Ureter (tissue), 1 donor: ENCODE measurements at places on chromosomes 5 and 9. TPM values are rescaled to one million over a fixed set of nuclear protein-coding genes. Genes with fewer than 3 reads are reported as not detected.

- DNase-seq = no peak
Measured at GRCh38 chr9:26768145-26768544, 124.5 kb downstream of the CAAP1 start.

C9orf153 gene
- 0.36 TPM for total RNA-seq

DNA sequence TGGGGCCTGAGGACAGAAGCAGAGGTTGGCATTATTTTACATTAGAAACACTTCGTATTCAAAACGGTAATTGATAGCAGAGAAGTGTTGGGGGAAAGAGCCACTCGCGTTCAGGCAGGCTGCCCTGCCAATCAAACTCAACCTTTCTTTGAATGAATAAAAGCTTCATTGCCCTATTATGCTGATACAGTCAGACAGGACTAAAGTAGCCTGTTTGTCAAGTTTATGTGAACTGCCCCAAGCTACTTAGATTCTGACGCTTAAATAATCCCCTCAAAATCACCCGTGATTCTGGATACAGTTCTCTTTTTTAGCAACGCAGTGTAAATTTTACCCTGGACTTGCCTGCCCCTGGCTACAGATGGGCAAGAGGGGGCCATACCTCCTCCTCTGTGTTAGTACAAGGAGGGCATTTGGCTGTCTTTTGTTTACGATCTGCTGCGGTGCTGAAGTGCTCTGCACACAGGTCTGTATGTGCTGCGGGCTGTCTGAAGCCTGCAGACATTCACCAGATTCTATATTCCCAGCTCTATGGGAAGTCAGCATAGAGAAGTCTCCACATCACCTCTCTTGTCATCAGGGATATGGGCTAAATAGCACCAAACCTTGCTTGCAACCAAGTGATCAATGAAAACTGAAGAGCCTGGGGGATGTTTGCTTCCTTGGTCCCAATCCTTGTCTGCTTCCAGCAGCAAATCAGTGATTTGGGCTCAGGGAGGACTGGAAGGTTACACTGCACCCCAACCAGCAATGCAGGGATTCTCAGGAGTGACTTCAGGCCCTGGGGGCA is 218.4 kb downstream of the EBF1 start:
- DNase-seq = no peak

- no peak for DNase-seq
Measured at GRCh38 chr9:120612218-120612617, 32.3 kb upstream of the CDK5RAP2 start.

DNA sequence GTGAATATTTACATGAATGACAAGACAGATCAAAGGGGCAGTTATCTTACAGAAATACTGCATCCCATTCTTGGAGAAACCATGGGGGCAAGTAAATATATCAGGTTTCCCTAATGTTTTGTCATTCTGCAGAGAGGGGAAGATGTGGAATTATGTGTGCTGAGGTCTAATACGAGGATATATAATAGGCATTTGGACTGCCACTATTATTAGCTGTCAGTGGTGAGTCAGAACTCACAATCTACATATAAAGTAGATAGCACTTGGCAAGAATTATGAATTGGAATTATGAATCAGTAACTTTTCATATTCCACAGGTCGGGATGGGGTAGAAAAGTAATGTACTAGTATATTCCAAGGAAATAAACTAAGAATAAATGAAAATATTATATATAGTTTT is 121.7 kb downstream of the GIN1 start:
- no peak for DNase-seq

DNA sequence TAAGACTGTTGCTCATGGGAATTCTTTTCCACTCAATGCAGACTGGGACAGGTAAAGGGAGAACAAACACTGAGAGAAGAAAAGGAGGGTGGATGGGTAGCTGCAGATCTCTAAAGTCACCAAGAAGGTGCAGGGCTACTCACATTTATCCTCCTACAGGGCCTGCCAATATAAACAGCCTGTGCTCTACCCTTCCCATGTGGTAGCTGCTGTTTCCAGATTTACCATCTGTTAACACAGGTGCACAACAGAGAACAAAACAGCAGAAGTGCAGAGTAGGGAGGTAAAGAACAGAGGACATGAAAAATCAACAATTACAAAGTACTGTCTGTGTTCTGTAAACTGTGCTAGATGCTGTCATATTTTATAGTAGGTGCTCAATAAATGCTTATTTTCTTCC is 26.0 kb downstream of the JAKMIP2 start:
- DNase-seq = no peak

GRCh38 chr5:59234236-59234635 is 651.4 kb downstream of the RAB3C start:
- no peak for DNase-seq

CFAP90 gene
- 1.1 TPM for total RNA-seq

DNA sequence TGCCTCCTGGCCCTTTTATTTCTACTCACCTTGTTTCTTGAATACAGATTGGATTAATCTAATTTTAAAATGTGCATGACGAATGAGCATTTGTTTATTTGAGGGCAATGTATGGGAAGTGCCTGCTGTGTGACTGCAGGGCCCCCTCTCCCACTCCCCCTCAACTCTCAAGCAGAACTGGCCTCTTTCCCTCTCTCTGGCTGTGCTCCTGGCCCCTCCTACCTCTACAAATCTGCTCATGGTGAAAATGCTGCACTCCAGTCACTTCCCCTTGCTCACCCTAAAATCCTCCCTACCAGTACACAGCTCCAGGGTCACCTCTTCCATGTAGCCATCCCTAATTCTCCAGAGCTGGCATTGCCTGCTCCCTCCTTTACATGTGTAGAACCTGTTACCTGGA is 17.2 kb upstream of the NDST1 start:
- DNase-seq = no peak

- no peak for DNase-seq
Measured at GRCh38 chr9:117787746-117788145, 83.5 kb downstream of the TLR4 start.

GRCh38 chr9:92538541-92538940 is 2.8 kb upstream of the ECM2 start:
- DNase-seq = no peak

DNA sequence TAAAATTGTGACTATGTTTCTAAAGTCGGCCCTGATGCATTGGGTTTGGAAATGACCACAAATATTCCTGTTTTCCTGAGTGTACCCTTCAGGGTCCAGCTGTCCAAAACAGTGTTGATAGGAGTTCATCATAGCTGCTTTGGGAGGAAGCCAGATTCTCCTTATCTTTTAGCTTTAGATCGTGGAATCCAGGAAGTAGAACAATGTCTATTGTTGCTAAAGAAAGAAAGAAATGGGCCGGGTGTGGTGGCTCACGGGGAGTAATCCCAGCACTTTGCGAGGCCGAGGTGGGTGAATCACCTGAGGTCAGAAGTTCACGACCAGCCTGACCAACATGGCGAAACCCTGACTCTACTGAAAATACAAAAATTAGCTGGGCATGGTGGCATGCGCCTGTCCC is 9.5 kb downstream of the CAVIN4 start:
- no peak for DNase-seq

GRCh38 chr9:8822667-8823025 is 1023.1 kb upstream of the DMAC1 start:
- no peak for DNase-seq

- no peak for DNase-seq
Measured at GRCh38 chr9:77463151-77463550, 185.0 kb downstream of the GNA14 start.

- peak; percentile 94 for DNase-seq
Measured at GRCh38 chr9:63816751-63817621, 1468.0 kb downstream of the FOXD4L5 start.

DNA sequence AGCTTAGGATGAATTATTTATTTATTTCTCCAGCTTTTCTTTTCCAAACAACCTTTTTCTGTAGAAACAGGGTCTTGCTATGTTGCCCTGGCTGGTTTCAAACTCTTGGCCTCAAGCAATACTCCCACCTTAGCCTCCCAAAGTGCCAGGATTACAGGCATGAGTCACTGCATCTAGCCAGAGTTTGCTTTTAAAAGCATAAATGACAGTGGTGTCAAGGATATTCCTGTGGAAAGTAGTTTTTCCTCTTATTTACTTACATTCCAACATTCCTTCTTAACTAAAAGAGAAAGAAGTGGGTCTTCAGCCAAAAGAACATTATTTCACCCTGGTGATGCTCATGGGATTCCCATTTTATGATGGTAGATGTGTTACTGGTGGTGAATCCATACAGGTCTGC is 62.4 kb downstream of the GRIA1 start:
- no peak for DNase-seq

DNA sequence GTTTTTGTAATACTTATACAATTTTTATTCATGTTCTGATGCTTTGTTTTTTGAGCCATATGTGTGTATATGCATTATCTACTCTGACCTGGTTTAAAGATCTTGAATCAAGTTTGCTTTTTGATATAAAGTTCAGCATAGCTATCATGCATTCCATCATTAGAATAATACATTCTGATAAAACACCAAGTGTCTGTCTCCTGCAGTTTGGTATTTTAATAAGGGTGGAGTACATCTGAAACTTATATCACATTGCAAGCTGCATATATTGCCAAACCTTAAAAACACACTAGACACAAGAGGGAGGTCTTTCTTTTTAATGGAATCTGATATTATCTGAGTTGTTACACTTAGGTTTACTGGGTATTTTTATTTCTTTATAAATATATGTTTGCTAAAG is 102.8 kb upstream of the ADAMTSL1 start:
- no peak for DNase-seq

PCDHGB5 gene
- 12.1 TPM for total RNA-seq

CARTPT gene
- not detected for total RNA-seq

DNA sequence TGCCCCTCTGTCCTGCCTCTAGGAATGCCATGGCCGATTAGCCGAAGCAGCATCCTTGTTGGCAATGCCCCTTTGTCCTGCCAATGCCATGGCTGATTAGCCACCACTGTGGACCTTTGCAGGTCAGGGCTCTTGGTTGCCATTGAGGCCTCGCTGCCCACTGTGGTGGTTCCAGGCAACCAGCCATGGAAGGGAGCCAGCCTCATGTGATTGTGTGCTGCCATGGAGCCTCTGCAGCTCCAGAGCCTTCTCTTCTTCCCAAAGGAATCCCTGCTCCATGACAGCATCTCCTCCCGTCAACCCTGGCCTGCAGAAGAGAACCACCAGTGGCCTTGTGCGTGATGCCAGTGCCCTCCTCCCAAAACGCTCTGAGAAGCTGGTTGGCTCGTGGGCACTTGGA is 187.0 kb downstream of the CACNA1B start:
- DNase-seq = no peak

DNA sequence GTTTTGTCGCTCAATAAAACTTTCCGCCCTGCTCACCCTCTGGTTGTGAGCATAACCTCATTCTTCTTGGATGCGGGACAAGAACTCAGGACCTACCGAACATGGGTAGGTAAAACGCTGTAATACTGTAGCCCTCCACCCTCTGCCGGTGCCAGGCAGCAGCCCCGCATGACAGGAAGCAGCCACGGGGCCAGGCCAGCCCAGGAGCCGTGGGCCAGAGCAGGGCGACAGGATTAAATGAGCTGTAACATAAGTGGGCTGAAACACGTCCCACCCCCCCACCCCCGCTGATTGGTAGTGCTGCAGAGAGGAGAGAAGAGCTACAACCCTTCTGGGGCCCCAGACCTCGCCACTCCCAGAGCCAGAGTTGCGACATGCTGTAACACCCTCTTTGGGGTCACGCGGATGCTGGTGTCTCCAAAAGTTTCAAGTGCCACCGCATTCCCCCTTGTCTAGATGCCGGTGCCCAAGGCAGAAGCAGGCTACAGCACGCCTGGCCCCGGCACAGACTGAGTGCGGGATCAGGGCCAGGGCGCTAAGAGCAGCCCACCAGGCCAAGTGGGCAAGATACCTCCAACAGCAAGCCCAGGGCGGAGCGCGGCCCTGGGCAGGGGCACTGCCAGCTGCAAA is 81.8 kb downstream of the FBXW11 start:
- no peak for DNase-seq

- DNase-seq = no peak
Measured at GRCh38 chr5:16809395-16810207, 126.5 kb downstream of the MYO10 start.

DNA sequence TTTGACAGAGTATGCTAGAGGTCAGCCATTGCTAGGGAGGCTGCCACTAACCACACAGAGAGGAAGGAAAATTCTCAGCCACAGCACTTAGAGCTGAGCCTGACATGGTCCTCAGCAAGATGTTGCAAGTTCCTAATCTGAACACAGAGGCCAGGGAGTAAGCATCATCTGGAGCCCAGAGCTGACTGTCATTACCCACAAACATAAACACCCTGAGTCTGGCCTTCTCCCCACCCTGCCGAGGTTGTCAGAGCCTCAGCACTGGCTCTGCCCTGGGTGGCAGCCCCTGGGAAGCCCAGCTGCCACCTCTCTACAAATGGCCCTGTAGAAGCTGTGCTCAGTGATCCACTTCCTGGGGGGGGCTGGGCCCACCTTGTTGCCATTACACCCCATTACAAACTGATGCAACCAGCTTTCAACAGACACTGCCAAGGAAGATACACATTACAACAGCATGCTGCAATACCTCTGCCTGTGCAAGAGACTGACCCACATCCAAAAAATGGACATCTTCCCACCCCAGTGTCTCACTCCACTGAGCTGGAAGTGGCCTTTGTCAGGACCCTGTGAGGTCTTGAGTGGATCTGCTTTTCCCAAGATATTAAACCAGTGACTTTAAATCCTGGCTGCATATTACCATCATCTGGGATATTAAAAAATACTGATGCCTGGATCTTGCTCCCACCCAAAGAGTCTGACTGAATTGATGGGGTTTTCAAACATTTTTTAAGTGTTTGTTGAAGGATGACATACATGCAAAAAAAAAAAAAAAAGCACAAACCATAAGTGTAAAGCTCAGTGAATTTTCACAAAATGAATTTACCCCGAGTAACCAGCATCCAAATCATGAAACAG is 33.0 kb downstream of the IRF1 start:
- no peak for DNase-seq

DNA sequence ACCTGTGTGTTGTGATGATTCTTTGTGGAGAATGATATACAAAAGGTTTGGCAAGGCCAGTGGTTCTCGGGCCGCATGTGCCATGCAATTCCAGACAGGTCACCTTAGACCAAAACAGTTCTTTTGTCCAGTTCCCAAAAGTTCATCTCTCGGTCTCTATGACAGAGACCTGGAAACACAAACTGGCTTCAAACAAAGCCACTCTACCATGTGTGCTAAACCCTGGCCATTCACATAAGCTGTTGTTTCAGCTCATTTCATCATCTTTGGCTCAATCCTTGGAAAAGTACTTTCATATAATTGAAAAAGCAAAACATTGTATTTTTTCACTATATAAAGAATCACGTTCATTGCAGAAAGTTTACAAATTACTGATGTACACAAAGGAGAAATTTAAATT is 210.5 kb upstream of the SEMA6A start:
- no peak for DNase-seq

GRCh38 chr9:107108342-107109130 is 174.5 kb upstream of the RAD23B start:
- no peak for DNase-seq

DNA sequence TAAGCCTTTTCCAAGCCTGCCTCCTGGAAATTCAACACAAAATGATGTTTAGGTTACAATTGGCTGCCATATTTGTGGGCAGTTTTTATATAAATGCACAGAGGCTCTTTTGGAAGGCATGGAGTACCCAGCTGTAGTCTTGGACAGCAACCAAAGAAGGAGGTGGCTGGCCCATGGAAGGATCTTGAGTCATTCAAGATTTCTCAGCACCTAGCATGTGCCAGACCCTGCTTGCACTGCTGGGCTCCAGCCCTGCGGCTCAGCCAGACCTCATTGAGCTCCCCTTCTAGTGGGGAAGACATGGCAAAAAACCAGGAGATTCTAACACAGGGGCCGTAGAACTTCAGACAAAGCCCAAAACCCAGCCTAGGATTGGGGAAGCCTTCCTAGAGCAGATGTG is 22.1 kb downstream of the JADE2 start:
- peak; percentile 52 for DNase-seq

SARDH gene
- total RNA-seq = 4.1 TPM

- no peak for DNase-seq
Measured at GRCh38 chr5:78974601-78975000, 10.5 kb downstream of the ARSB start.

COL23A1 gene
- 3.5 TPM for total RNA-seq

UNC13B gene
- 49.5 TPM for total RNA-seq
